ENCODE measurements at places on chromosomes 4 and X.

DNA sequence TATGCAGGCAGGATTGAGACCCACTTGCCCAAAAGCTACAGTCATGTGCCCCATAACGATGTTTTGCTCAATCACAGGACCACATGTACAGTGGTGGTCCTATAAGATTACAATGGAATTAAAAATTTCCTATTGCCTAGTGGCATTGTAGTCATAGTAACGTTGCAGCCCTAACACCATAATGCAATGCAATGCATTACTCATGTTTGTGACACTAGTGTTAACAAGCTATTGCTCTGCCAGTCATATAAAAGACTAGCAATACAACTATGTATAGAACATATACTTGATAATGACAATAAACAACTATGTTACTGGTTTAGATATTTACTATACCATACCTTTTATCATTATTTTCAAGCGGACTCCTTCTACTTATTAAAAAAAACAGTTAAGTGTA lies 50.6 kb downstream of the VGLL1 start:
- H3K4me1 ChIP-seq, result no peaks in the 10 kb centered on the region
- H3K27ac ChIP-seq, result no peak overlapping the region
- no peaks in the 10 kb centered on the region for H3K36me3 ChIP-seq
- DNase-seq, result no peak
- H3K4me3 ChIP-seq, result no peak overlapping the region

DNA sequence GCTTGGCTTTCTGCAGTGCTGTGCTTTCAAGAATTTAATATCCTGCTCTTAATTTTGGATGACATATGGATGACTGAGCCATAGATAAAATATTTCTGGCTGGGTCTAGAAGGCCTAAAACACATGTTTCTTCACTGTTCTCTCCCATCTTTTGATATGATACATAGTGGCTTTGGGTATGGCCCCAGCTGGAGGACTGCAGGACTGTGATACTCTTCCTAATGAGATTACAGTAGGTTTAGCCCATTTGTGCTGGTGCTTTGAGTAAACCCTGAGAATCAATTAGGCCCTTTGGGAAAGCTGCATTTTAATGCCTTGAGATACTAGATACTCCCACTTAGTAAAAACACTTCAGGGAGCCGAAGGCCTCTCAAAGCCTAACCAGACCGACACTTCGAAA lies 38.0 kb downstream of the KIT start:
- no peak overlapping the region for H3K4me3 ChIP-seq
- no peaks in the 10 kb centered on the region for H3K4me1 ChIP-seq
- H3K27ac ChIP-seq, result no peak overlapping the region

GRCh38 chrX:69503228-69503781 lies 821 bp upstream of the NALF2 start:
- no peaks in the 10 kb centered on the region for H3K4me1 ChIP-seq
- no peak overlapping the region for H3K4me3 ChIP-seq
- H3K36me3 ChIP-seq, result no peaks in the 10 kb centered on the region
- peak overlapping the region; percentile 44 for H3K27ac ChIP-seq
- peak; percentile 79 for DNase-seq
- H3K27me3 ChIP-seq, result no peaks in the 10 kb centered on the region

- no peak for DNase-seq
- no peaks in the 10 kb centered on the region for H3K4me1 ChIP-seq
- no peak overlapping the region for H3K4me3 ChIP-seq
- H3K36me3 ChIP-seq, result no peaks in the 10 kb centered on the region
Observed at GRCh38 chrX:52576946-52577345, 60.1 kb upstream of the XAGE1B start.

GRCh38 chrX:3990569-3990968 lies 277.1 kb upstream of the PRKX start:
- H3K4me1 ChIP-seq, result no peaks in the 10 kb centered on the region
- H3K36me3 ChIP-seq, result no peaks in the 10 kb centered on the region
- no peak for DNase-seq
- no peak overlapping the region for H3K27ac ChIP-seq

- H3K4me3 ChIP-seq, result no peak overlapping the region
- H3K4me1 ChIP-seq, result no peaks in the 10 kb centered on the region
- no peaks in the 10 kb centered on the region for H3K27me3 ChIP-seq
- no peak overlapping the region for H3K27ac ChIP-seq
- no peak for DNase-seq
- peaks cover under 1% of the 10 kb centered on the region for H3K36me3 ChIP-seq
Observed at GRCh38 chr4:105714071-105714521, 5.5 kb downstream of the GSTCD start.

- H3K4me3 ChIP-seq, result no peak overlapping the region
- no peak overlapping the region for H3K27ac ChIP-seq
- no peaks in the 10 kb centered on the region for H3K4me1 ChIP-seq
Observed at GRCh38 chr4:145814246-145814645, 124.4 kb downstream of the ZNF827 start.

- no peaks in the 10 kb centered on the region for H3K36me3 ChIP-seq
- H3K27me3 ChIP-seq, result no peaks in the 10 kb centered on the region
- H3K4me3 ChIP-seq, result no peak overlapping the region
- DNase-seq, result no peak
Observed at GRCh38 chr4:163251204-163251603, 81.2 kb downstream of the NPY1R start.

- H3K27ac ChIP-seq, result no peak overlapping the region
- no peak for DNase-seq
- H3K4me3 ChIP-seq, result no peak overlapping the region
- no peaks in the 10 kb centered on the region for H3K36me3 ChIP-seq
Observed at GRCh38 chr4:17189401-17189720, 290.9 kb upstream of the LDB2 start.

DNA sequence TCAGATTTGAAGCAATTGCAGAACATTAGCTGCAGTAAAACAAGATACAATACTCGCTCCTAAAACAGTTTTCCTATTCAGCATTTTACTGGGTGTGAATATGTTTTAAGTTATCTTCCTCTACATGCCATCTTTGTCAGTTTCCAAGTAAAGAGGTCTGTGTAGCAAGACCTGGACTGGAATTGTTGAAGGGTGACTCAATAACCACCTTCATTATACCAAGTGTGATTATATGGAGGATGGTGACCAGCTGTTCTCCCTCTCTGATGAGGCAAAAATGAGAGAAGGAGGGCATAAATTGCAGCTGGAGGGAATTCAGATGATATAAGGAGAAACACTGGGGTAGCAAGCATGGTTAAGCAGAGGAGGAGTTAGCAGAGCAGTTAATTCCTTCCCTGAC lies 922.1 kb upstream of the SLIT2 start:
- no peaks in the 10 kb centered on the region for H3K4me1 ChIP-seq
- H3K27me3 ChIP-seq, result no peaks in the 10 kb centered on the region
- no peak overlapping the region for H3K27ac ChIP-seq
- H3K4me3 ChIP-seq, result no peak overlapping the region
- no peak for DNase-seq

- H3K27me3 ChIP-seq, result no peaks in the 10 kb centered on the region
- DNase-seq, result peak; percentile 81
- H3K4me3 ChIP-seq, result peak within 1 kb of the TSS; percentile 55
Observed at GRCh38 chrX:154546354-154547244, at the start of gene G6PD. TSS of gene G6PD (minus strand) at chrX:154546846. CDS start at chrX:154546155, 691 bp downstream.

- H3K27ac ChIP-seq, result no peak overlapping the region
- H3K27me3 ChIP-seq, result no peaks in the 10 kb centered on the region
- no peaks in the 10 kb centered on the region for H3K36me3 ChIP-seq
- H3K4me3 ChIP-seq, result no peak overlapping the region
- H3K4me1 ChIP-seq, result no peaks in the 10 kb centered on the region
Observed at GRCh38 chr4:136841526-136841925, 690.8 kb downstream of the PCDH18 start.

GRCh38 chr4:100369871-100370270 lies 148.0 kb downstream of the EMCN start:
- no peaks in the 10 kb centered on the region for H3K27me3 ChIP-seq
- no peak for DNase-seq
- H3K4me3 ChIP-seq, result no peak overlapping the region
- no peaks in the 10 kb centered on the region for H3K36me3 ChIP-seq
- H3K27ac ChIP-seq, result no peak overlapping the region
- H3K4me1 ChIP-seq, result no peaks in the 10 kb centered on the region

DNA sequence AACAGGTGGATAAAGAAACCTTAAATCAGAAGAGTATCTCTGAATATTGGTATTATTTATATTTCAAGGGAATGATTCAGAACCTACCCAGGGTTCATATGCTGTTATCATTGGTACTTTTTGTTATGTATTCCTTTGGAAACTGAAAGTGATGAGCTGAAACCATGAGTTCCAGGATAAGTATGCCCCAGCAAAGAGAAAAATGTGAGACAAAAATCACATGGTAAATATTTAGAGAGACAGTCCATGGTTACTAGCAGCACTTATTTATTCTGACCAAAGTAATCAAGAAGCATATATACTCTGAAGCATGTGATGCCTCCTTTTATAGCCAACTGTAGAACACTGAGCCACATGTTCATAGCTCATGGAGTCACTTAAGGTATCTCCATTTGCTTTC lies 277.7 kb downstream of the ARAP2 start:
- H3K4me1 ChIP-seq, result no peaks in the 10 kb centered on the region
- H3K36me3 ChIP-seq, result no peaks in the 10 kb centered on the region
- no peaks in the 10 kb centered on the region for H3K27me3 ChIP-seq
- DNase-seq, result no peak

- no peak for DNase-seq
- H3K36me3 ChIP-seq, result no peaks in the 10 kb centered on the region
- H3K4me3 ChIP-seq, result no peak overlapping the region
- no peaks in the 10 kb centered on the region for H3K27me3 ChIP-seq
- no peaks in the 10 kb centered on the region for H3K4me1 ChIP-seq
- H3K27ac ChIP-seq, result no peak overlapping the region
Observed at GRCh38 chr4:153649572-153649991, 34.5 kb upstream of the TLR2 start.

DNA sequence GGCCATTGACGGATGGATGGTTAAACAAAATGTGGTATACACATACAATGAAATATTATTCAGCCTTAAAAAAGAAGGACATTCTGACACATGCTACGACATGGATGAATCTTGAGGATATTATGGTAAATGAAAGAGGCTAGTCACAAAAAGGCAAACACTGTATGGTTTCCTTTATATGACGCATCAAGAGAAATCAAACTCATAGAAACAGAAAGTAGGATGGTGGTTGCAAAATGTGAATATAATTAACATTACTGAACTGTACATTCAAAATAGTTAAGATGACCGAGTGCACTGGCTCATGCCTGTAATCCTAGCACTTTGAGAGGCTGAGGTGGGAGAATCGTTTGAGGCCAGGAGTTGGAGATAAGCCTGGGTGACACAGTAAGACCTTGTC lies 9.5 kb upstream of the CASK start:
- no peak overlapping the region for H3K27ac ChIP-seq
- no peak for DNase-seq
- no peak overlapping the region for H3K4me3 ChIP-seq
- no peaks in the 10 kb centered on the region for H3K36me3 ChIP-seq

GRCh38 chr4:25350561-25350960 lies 26.5 kb upstream of the ANAPC4 start:
- H3K36me3 ChIP-seq, result no peaks in the 10 kb centered on the region
- H3K27me3 ChIP-seq, result no peaks in the 10 kb centered on the region
- H3K27ac ChIP-seq, result no peak overlapping the region
- no peak for DNase-seq
- H3K4me1 ChIP-seq, result no peaks in the 10 kb centered on the region
- no peak overlapping the region for H3K4me3 ChIP-seq

GRCh38 chr4:153467897-153468262 lies 1.7 kb downstream of the TMEM131L start:
- DNase-seq, result no peak
- H3K27me3 ChIP-seq, result no peaks in the 10 kb centered on the region
- no peak overlapping the region for H3K4me3 ChIP-seq
- H3K27ac ChIP-seq, result peak overlapping the region; percentile 76
- H3K4me1 ChIP-seq, result peaks cover 7% of the 10 kb centered on the region

DNA sequence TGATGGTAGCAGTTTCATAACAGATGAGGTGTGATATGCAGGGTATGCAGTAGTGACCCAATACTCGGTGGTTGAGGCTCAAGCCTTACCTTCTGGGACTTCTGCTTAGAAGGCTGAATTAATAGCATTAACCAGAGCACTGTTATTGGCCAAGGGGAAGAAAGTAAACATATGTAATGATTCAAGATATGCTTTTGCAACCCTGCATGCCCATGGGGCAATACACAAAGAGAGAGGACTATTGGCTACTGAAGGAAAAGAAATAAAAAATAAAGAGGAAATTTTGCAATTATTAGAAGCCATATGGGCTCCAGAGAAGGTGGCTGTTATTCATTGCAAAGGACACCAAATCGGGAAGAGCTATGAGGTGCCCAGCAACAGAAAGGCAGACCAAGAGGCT lies 8.7 kb downstream of the GAGE10 start:
- H3K27ac ChIP-seq, result no peak overlapping the region
- no peak overlapping the region for H3K4me3 ChIP-seq
- H3K27me3 ChIP-seq, result no peaks in the 10 kb centered on the region
- H3K4me1 ChIP-seq, result no peaks in the 10 kb centered on the region

DNA sequence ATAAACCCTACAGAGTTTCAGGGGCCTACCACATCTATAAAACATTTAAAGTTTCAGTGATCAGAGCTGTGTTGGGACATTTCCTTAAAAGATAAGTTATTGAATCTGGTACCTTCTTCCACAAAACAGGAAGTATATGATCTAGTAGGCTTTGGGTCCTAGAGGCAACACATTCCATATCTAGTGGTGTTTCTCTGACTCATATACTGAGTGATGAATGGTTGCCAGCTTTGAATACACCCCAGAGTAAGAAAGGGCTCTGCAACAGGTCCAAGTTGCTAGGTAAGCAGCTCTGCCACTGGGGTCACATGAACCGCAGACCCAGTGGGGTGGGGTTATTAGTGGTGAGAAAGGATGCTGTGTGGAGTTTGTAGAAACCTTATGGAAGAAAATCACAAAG lies 32.4 kb upstream of the BLTP1 start:
- no peaks in the 10 kb centered on the region for H3K4me1 ChIP-seq
- H3K4me3 ChIP-seq, result no peak overlapping the region
- H3K27me3 ChIP-seq, result no peaks in the 10 kb centered on the region
- no peak overlapping the region for H3K27ac ChIP-seq
- no peaks in the 10 kb centered on the region for H3K36me3 ChIP-seq
- no peak for DNase-seq

DNA sequence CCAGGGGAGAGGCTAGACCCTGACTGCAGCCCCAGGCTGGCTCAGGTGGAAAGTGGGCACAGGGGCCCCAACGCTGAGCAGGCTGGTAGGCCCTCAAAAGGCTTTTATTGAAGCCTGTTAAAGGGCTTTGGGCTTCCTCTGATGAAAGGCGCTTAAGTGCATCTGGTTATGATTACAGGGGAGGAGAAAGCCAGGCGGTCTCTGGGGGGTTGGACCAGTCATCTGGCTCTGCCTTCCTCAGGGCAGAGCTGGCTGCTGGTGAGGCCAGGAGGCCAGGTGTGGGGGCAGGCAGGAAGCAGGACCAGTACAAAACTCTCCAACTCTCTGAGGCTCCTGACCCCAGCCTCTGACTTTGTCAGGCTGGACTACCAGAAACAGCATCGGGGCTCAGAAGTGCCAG lies 68.8 kb upstream of the BCOR start:
- H3K27ac ChIP-seq, result no peak overlapping the region
- H3K36me3 ChIP-seq, result no peaks in the 10 kb centered on the region
- H3K27me3 ChIP-seq, result no peaks in the 10 kb centered on the region
- H3K4me1 ChIP-seq, result peaks cover 9% of the 10 kb centered on the region

- no peak for DNase-seq
- H3K4me1 ChIP-seq, result no peaks in the 10 kb centered on the region
- peaks cover 27% of the 10 kb centered on the region for H3K36me3 ChIP-seq
- H3K27ac ChIP-seq, result no peak overlapping the region
- H3K4me3 ChIP-seq, result no peak overlapping the region
- no peaks in the 10 kb centered on the region for H3K27me3 ChIP-seq
Observed at GRCh38 chr4:184395971-184396391, 78.4 kb downstream of the IRF2 start.
